ENCODE measurements at places on chromosomes 4 and X.

GRCh38 chrX:6311540-6311939 is 82.9 kb upstream of the NLGN4X start:
- no peak for DNase-seq

DNA sequence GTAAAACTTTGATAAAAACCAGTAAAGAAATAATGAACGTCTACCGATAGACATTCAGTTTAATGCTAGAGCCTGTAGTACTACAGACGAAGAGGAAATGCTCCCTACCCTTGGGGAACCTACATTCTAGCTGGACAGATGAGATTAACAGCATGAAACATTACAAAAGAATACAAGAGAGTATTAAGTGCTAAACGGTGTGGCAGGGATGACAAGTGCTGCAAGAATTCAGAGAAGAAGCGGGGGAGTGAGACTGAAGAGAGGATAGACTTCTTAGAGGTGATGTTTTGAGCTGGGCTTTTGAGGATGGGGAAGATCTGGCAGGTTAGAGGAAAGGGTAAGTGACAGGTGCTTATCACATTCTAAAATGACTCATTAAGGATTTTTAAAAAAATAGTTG is 52.6 kb upstream of the ESX1 start:
- DNase-seq, result no peak

- DNase-seq, result no peak
Measured at GRCh38 chr4:95732061-95732460, 107.8 kb upstream of the PDHA2 start.

DNA sequence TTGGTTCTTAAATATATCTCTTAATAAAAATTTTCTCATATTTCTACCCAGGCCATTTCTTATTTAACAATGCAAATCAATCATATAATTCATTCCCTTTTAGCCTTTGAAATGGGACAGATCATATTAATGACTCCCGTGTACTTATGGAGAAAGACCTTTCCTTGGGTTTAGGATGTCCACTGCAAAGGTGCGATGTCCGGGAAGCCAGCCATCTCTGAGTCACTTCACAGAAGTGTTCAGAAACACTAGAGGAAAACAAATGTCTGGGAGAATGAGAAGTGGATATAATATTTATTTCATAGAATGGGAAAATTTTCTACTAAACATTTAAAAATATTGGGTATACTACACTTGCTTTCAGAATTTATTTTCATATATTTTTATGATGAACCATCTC is 15.3 kb downstream of the INTU start:
- no peak for DNase-seq

GRCh38 chr4:36854554-36854953 is 390.0 kb upstream of the NWD2 start:
- DNase-seq, result no peak

DNA sequence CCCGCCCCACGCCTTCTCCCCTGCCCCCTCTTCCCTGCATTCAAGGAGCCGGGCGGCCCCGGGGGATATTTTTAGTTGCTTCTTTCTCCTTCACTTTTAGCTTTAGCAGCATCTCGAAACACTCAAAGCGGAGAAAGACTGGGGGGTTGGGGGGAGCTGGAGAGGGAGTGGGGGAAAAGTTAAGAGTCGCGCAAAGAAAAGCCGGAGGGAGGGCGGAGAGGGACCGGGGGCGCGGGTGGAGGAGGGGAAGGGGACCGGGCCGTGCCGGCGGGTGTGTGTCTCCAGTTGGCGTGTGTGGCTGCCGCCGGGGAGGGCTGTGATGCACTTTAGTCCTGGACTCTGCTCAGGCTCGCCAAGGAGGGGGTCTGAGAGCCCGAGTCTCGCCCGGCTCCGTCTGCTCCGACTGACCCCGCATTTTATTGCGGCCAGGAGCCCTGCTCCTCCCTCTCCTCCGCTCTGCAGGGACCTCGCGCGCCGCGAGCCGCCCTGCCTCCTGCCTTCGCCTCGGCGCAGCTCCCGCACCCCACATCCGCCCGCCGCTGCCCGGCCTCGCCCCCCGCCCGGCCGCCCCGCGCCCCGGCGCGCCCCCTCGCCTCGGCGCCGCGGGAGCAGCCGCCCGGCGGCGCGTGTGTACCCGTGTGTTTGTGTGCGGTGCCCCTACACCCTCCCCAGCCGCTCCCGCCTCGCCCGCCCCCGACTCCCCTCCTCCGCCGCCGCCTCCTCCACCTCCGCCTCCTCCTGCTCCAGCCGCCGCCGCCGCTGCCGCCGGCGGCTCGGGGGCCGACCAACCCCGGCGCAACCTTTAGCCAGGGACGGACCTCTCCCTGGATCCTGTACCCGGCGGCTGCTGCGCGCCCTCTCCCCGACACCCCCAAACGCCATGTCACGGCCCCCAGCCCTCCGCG is 1.4 kb downstream of the ZNF827 start:
- no peak for DNase-seq

- no peak for DNase-seq
Measured at GRCh38 chr4:37015391-37015790, 229.2 kb upstream of the NWD2 start.

- no peak for DNase-seq
Measured at GRCh38 chrX:85140964-85141363, 102.6 kb downstream of the SATL1 start.

GRCh38 chrX:17007134-17007768 is 60.8 kb downstream of the REPS2 start:
- DNase-seq, result peak; percentile 19

Data from AML-193 (cell line).